ENCODE measurements at places on chromosomes 2 and 18. TPM values are rescaled to one million over a fixed set of nuclear protein-coding genes. Genes with fewer than 3 reads are reported as not detected.

GRCh38 chr2:117785740-117786139 is 28.8 kb upstream of the DDX18 start:
- DNase-seq, result no peak

GRCh38 chr2:70010576-70011111 is 49.2 kb upstream of the ASPRV1 start:
- no peak for DNase-seq

GRCh38 chr18:48649231-48649630 is 110.4 kb downstream of the CTIF start:
- peak; percentile 25 for DNase-seq

DNA sequence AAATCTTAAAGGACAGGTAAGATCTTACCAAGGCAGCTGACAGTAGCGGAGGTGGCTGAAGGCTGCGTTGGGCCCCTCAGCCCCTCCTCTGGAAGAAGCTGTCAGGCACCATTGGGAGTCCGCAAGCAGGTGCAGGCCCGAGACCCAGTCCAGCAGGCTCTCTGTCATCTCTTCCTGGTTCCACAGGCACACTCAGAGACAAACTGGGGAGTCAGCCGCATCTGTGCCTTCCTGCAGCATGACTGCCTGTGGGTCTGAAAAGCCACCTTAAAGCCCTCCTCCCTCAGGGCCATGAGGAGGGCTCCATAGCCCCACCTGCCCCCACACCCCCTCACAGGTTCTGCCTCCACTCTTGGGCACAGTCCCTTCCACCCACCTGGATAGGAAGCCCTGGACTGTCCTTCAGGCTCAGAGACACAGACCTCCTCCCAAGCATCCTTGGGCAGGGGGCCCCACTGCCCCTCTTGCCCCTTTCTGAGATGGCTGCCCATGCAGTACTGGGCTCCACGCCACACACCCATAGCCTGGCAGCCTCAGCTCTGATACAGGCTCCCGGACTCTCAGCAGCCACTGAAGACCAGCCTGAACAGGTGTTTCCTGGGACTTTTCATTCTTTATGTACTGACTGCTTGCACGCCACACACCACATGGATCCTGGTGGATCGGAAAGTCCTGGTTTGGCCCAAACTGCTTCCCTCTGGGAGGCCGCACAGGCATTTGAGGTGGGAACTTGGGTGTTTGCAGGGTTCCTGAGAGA is 239.8 kb downstream of the SEPTIN10 start:
- no peak for DNase-seq

- no peak for DNase-seq
These were observed 91.4 kb downstream of the RTN4 start for GRCh38 chr2:54958717-54959371.

The ILKAP gene
- total RNA-seq, result 22.6 TPM

Data from ascending aorta (tissue), 2 donors.